ENCODE measurements at places on chromosomes 5 and 9.

DNA sequence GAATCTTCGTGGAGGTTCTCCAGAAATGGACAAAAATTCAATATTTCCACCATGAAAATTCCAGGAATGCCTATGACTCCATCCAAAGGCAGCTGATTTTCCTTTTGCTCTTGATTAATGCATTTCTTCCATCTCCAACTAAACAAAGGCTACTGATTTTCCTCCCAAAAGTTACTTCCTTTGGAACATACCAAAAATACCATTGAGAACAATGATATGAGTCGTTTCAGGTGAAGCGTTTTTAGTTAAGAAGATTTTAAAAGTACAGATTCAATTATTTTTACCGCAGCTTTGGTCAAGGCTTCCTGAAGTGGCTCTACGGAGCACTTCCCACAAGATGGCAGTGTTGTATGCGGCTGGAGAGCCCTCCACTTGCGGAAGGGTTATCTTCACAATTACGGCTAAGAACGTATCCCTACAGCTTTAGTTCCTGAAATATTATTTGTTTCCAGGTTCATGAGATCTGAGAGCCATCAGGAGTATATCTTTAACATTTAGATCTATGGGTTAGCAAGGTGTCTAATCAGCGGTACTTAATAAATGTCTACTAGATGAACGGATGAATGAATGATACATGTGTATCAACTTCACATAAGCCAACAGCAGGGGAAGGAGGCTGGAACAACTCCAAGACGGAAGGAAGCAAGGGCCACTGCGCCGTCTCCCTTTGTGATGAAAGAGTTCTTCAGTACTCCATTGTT lies 35.9 kb upstream of the ARSB start:
- peak; percentile 78 for DNase-seq

GRCh38 chr5:103060424-103060954 lies 59.4 kb downstream of the GIN1 start:
- DNase-seq, result no peak

DNA sequence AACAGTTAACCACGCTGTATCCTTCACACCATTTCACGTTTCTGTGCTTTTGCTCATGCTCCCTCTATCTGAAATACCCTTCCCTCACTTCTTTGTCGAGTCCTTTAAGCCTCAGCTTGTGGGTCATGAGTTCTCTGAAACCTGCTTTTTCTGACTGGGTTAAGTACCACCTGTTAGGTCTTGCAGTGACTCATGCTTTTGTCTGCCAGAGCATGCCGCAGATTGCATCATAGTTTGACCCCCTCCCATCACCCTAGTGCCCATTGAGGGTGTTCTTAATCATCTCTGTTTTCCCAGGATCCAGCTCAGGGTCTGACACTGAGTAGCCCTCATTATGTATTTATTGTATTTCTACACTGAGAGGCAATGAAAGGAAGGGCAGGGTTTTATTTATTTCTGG lies 190.2 kb downstream of the ASTN2 start:
- no peak for DNase-seq

DNA sequence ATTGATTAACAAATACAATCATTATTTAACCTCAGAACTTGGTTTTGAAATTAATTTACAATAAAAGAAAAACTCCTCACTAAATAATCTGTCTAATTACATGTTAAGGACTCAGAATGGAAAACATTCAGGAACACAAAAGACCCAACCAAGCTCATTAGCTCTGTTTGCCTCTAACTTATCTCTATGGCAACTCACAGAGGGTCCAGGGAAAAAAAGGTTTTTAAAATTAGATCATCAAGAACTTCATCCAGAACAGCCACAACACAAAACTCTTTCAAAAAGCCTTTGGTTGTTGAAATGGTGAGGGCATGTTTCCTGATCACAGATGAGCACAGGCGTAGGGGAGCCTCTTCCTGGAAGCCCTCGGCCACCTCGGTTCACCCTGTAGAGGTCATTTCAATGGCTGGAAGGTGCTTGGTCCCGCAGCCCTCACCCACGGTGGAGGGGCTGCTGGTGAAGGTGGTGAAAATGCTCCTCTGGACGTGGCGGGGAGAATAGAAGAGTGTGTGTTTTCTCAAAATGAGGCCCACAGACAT lies 17.2 kb upstream of the TCF7 start:
- no peak for DNase-seq
